HL-60 (cell line): ENCODE measurements at places on chromosomes 16 and 17.

GRCh38 chr17:64192589-64192988, 62.6 kb upstream of the ERN1 start:
- DNase-seq, result no peak

DNA sequence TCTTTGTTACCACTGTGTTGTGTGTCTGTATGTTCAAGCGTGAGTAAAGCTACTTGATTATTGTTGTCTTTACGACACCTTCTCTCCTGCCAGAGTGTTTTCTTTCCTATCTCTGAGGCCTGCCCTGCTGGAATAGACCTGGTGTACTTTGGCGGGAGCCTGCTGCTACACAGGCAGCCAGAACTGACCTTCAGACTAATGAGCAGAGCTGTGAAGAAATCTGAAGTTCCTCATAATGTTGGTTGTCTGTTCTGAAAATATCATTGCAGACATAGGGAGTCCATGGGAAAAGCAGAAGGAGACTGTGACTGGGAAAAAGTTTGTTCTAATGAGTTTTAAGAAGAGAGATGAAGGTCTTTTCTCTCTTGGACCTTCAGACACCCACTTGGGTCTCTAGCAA, 9.8 kb downstream of the RHOT1 start:
- no peak for DNase-seq

GRCh38 chr16:14284930-14285512, 213.9 kb downstream of the MRTFB start:
- peak; percentile 66 for DNase-seq

- no peak for DNase-seq
These were observed at the start of gene IL32 for GRCh38 chr16:3065069-3065741. Gene IL32, plus strand, starts transcription at chr16:3065640. Its CDS starts 172 bp downstream, at chr16:3065812.

GRCh38 chr17:42522798-42523278, 13.2 kb upstream of the NAGLU start:
- DNase-seq, result no peak

DNA sequence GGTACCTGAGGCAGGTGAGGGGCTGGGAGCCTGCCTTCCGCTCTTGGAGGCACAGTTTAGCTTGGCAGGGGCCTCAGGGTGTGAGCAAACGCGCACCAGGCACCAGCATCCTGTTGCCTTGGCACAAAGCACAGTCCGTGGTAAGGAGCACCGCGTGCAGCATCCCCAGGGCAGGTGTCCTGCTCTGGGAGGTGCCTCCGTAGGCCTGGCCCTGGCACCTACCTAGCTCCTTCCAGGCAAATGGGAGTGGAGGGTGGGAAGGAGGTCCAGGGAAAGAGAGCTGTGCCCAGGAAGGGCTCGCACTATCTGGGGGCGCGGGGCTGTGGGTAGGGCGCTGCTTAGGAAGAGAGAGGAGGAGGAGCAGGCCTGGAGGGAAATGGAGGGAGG, 3.1 kb upstream of the GSE1 start:
- DNase-seq, result peak; percentile 8

DNA sequence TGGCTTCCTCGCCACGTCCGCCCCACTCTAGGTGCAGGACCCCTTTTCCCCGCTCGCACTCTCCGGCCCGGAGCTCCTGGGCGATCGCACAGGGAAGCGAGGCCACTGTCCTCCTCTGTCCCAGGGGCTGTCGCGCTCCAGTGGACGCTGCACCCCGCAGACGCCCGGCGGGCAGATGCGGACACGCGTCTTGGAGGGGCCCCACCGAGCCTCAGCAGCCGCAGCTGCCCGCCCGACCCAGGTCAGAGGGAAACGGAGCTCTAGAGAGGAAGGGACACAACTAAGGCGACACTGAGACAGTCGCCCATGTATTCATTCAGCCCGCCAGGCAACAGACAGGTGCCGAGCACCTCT, 726 bp upstream of the SLC13A5 start:
- no peak for DNase-seq

GRCh38 chr17:17417718-17418181, 59.0 kb upstream of the MED9 start:
- no peak for DNase-seq

DNA sequence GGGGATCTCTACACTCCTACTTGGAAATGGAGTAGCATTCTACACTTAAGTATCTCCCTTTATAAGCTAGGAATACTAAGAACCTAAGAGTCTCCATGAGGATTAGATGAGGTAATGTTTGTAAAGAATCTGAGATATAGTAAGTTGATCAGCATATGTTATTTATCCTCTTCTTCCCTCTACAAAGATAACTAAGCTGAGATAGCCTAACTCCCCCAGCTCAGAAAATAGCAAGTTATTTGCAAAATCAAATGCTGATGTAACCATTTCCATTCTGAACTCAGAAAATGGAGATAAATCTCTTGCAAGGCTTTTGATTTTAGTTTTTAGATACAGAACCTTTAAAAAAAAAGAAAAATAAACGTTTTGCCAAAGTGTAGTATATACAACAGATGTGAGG, 526.0 kb downstream of the MAF start:
- no peak for DNase-seq

- DNase-seq, result no peak
These were observed 109.1 kb downstream of the C16orf78 start for GRCh38 chr16:49482690-49483089.

DNA sequence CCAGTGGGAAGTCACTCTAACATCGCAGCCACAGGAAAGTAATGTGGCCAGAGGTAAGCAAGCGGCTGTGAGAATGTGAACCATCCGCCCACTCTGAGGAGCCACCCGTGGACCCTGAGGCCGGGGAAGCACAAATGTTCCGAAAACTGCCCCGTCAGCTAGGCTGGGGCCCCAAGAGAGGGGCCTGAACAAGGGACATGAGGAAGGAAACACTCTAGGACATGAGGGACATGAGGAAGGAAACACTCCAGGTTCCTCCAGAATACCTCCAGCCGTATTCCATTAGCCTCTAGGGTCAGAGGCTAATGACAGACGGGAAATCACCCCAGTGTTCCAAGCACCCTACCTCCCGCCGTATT, 317 bp downstream of the TEFM start:
- DNase-seq, result peak; percentile 49

GRCh38 chr16:25126820-25127232, 15.3 kb downstream of the LCMT1 start:
- no peak for DNase-seq

DNA sequence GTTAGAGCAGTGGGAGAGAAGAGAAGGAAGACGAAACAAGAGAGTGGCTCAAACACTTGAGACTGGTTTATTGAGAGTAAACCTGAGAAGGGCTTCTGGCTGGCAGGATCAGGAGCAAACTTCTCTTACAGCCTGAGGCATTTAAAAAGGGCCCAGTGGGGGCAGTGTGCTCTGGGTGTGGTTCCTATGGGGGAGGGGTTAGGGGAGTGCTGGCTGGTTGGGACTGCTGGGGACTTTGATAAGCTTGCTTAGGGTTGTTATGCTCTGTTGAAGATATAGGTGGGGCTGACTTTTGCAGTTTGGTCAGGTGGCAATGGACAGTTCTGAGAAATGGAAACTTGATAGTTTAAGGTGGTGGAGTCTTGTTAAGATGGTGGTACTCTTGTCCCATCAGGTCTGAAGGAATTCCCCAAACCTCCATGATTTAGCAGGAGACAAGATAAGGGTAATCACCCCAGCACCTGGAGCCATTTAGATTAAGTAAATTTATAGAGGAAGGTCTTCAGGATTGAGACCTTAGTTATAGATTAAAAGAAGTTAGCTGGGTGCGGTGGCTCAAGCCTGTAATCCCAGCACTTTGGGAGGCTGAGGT, 79.3 kb downstream of the EMP2 start:
- no peak for DNase-seq

- DNase-seq, result no peak
These were observed 44.1 kb downstream of the COG7 start for GRCh38 chr16:23408823-23409298.

- no peak for DNase-seq
These were observed 10.1 kb downstream of the FUS start for GRCh38 chr16:31190061-31190460.
